ENCODE measurements at places on chromosomes 4 and X.

DNA sequence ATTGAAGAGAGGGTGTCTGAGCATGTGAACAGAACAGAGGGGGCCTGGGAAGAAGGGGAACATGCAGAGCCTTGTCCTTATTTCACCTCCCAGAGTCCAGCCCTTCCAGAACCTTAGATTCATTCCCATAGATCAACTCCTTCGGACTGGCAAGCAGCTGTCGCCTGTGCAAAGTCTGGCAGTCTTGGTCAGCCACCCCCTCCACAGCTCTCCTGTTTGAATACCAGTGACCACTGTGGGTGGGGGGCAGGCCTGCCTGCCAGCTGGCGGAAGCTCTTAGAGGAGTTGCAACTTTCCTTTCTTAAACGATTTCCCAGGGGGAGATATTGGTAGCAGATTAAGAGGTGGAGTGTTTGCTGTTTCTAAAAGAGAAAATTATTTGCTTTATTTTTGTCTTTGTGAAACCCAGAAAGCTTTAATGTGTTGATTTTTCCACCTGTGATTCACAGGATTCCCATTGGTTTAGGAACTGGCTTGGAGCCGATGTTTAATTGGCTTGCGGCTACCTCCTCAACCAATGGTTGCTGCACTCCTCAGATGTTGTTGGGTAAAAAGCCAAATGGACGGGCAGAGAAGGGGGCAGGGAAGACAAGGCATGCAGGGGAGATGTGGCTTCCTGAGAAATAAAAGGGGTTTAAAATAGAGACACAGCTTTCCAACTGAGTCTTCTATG, 62.2 kb upstream of the PRPS1 start:
- DNase-seq = no peak

DNA sequence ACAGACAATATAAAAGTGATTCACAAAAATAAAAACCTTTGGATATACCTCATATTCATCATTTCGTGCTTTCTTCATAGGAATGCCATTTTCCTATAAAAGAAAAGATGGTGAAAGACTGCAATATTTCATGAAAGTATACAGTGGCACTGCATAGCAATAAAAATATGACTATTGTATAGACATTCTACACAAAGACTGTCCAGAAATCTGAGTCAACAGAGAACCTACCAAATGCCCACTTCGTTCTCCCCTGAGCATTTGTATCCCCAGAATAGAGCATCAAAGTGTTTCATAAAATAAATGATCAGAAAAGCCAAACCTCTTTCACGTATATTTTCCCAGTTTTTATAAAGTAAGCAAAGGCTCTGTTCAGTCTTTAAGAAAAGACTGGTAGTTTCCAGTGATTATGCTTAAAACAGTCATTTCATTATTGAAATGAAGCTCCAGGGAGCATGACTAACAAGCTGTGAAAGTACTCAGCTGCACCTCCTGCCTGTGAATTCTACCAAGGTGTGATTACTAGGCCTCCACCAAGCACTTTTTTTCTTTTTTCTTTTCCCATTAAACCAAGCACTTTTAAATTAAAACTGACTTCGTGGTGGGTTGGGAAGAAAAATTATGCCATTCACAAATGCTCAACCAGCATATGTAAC, 20.2 kb downstream of the PPA2 start:
- DNase-seq = no peak

- DNase-seq = no peak
These were observed 104.4 kb upstream of the RAB40AL start for GRCh38 chrX:102832661-102833060.

DNA sequence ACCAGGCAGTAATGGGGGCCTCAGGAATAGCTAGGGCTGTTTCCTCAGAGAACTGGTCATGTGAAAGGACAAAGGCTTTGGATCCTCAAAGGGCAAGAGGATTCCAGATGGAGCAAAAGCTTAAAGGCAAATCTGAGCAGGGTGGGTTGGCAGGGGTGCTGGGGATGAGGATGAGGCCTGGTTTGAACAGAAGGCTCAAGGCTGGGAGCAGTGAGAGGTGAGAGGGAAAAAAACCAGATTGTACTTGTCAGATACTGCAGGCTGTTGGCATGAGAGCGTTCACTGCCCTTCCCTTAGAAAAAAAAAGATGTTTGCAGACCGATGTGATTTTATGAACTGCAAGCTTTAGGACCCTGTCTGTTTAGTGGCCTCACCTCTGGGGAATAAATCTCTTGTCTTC, 75.3 kb upstream of the PLAC1 start:
- DNase-seq = no peak

GRCh38 chr4:87541521-87541920, 12.3 kb upstream of the SPARCL1 start:
- no peak for DNase-seq

- DNase-seq = no peak
These were observed 3.0 kb upstream of the PCGF3 start for GRCh38 chr4:702618-703048.

GRCh38 chrX:136574548-136574947, 42.5 kb downstream of the VGLL1 start:
- DNase-seq = no peak

GRCh38 chrX:84415140-84415539, 87.1 kb downstream of the HDX start:
- no peak for DNase-seq

DNA sequence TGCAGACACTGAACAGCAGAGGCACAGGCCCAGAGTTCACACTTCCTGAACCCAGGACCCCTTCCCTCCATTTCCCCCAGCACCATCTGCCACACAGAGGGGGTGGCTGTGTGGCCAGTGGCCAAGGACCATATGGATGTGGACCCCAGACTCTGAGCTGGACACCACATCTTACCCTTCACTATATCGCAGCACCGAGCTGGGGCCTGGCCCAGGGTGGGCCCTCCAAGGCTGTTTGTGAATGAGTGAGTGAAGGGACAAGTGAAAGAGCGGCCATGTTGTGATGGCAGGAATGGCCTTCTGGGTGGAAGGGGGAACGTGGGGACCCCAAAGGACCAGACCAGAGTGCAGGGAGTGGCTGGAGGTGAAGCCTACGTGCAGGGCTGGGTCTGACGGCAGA, 248.6 kb downstream of the AFAP1 start:
- no peak for DNase-seq

DNA sequence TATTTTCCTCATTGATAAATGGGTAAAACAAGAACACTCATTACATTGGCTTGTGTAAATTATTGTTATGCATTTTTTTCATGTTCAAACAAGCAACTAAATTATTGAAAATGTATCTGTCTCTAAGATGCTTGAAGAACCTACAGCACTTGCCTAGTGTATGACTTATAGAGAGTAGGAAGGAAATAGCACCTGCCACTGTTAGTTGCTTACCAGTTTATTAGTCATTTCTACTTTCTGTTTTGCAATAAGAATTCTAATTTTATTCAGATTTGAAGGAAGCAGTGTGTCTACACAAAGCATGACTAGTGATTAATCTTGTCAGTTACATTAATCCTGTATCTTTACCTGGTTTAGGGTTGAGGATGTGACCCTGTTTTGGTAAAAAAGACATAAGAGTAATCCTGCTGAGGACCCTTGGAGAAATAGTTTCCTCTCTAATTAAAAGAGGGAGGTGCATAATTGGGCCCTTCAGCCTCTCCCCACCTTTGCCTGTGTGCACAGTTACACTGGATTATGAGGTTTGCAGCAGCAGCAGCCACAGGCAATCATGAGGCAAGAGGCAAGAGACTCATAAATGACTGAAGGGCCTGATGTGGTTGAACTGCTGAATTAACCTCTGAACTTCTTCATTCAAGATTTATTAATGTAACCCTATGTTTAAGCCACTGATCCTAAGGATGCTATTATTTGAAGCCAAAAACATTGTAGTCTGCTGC, 1202.1 kb downstream of the ADGRL3 start:
- DNase-seq = no peak

DNA sequence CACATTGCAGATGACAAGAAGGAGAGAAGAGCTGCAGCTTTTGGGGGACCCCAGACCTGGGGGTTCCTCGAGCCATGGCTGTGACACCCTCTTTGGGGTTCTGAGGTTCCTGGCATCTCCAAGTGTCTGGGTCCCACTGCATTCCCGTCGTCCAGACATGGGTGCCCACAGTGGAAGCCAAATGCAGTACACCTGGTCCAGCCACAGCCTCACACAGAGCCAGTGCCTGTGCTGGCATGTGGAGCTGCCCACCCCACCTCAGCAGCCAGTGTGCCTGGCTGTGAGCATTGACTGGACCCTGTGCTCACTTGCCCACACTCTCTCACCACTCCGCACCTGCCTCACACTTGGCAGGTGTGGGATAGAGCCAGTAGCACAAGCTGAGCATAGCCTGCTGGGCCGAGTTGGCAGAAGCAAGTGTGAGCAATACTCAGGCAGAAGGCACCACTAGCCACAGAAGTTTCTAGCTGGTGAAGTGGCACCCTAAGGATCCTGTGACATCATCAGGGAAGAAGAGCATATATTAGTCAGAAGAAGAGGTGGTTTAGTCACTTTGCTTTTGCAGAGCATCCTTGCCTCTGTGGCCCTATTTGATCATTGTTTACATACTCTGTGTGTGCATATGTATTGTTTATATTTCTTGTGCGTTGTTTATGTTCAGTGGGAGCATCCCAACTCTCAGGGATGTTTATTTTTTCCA, 65.0 kb upstream of the MAGEB2 start:
- DNase-seq = no peak

- DNase-seq = peak; percentile 35
These were observed 892 bp downstream of the IL1RAPL2 start for GRCh38 chrX:104566681-104567501.

GRCh38 chr4:124530464-124531077, 182.0 kb downstream of the ANKRD50 start:
- no peak for DNase-seq

- no peak for DNase-seq
These were observed 48.9 kb downstream of the C4orf50 start for GRCh38 chr4:5969336-5969735.

DNA sequence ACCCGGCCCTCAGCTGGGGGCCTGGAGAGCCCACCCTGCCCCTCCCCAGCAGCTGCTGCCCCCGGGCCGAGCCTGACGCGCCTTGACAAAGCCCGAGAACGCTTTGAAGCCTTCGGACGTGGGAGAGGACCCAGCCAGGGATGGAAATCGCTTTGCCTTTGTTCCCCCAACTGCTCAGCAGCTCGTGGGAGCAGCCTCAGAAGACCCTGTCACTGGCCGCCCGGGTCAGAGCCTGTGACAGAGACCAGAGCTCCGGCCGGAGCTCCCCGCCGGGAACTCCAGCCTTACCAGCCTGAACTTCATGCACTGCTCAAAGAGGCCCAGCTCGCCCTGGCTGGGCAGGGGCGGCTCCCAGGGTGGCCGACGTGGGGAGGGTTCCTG, 2.6 kb upstream of the SLC6A8 start:
- no peak for DNase-seq

GRCh38 chr4:161926033-161926828, 237.6 kb downstream of the FSTL5 start:
- no peak for DNase-seq

DNA sequence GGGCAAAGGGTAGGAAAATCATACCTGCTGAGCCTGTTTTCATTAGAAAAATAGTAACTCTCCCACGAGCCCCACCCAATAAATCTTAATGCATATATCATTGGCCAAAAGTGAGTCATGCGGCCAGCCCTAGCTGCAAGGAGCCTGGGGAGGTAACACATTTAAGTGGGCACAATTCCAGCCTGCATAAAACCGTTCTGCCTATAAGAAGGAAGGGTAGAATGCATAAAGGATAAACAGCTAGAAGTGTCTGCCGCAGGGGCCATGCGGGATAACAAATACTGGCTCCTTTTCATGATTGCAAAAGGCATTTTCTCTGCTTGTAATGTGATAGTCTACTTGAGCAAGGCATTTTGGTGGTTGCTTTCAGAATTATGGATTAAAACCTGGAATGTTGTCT, 37.1 kb downstream of the EFHC2 start:
- DNase-seq = no peak

GRCh38 chr4:1207603-1208265, 35.4 kb upstream of the SPON2 start:
- peak; percentile 79 for DNase-seq

DNA sequence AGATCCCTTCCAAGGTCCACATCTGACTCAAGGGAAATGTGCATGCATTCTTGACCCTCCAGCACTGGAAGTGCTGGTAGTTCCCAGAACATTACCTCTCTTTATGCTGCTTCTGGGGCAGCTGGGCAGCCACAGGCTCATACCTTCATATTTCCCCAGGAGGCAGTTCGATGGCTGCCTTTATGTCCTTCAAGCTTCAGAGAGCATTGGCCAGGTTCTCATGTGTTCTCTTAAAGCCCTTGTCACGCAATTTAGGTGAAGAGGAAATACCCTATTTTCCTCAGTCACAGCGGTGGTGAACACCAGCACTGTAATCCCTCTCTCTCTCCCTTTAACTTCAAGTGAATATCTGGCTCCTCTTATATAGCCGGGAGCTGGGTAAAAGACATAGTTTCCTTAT, 134.3 kb downstream of the MID1IP1 start:
- DNase-seq = no peak

DNA sequence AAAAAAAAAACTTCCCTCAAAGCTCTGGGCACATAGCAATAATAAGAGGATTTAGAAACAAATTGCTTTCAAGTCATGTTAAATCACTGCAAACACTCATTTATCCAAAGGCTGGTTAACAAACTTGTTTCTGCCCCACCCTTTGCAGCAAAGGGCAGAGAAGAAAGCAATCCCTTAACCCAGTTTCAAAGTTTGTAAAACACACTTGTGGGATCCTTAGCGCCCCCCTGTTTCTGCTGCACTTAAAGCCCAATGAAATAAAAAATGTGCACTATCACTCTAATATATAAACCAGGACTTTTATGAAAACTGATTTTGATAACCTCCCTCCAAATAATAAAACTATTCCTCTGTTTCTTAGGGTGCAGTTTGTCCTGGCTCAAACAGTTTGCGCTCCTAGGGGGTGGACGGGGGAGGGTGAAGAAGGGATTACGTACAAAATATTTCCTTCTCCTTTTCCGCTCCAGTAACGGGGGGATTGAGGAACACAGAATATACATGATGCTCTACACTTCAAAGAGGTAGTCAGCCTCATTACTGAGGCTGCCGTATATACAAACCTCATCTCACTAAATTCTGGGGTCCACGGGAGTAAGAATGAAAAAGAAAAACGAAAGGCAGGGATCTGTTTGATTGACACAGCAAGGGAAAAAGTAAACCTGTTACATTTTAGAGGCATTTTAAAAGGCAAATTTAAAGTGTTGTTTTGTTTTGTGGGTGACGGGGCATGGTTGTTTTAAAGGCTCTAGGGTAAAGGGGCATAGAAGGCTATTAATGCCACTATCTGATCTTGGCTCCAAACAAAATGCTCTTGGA, 3.1 kb upstream of the PCDH10 start:
- DNase-seq = no peak

GRCh38 chrX:72604705-72605104, 32.1 kb upstream of the HDAC8 start:
- no peak for DNase-seq

DNA sequence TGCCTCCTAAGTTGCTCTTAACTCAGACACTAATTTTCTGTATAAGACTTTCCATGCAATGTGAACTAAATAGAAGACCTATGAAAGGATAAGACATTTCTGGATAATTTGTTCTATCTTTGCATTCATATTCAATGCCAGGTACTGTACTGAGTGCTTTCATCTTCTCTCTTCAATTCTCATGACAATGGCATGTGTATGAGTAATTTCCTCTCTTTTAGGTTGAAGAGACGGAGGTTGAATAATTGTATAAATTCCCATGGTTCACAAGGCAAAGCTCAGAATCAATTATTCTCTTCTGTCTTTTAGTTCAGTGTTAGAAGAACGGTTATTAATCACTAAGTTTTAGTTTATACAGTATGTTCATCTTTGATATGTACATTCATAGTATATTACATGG, 29.3 kb upstream of the CFAP299 start:
- DNase-seq = no peak

All from left hindlimb (tissue), 1 donor.